ENCODE measurements at places on chromosomes 5 and 9.

DNA sequence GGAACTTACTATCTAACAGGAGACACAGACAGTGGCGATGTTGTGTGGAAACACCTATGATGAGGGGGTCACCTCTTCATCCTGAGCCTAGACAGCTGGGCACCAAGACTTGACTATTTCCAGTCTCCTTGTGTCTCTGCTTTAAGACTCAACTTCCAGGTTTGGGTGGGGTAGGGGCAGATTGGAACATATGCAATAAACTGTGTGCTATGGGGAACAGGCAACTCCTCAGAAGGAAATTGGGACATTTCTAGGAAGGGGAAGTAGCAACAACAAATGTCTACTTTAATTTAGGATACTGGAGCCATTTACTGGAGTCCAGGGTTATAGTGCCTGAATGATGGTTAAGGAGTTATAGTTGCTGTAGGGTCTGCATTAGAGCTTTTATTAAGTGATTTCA is 57.3 kb downstream of the FGF18 start:
- DNase-seq: no peak

DNA sequence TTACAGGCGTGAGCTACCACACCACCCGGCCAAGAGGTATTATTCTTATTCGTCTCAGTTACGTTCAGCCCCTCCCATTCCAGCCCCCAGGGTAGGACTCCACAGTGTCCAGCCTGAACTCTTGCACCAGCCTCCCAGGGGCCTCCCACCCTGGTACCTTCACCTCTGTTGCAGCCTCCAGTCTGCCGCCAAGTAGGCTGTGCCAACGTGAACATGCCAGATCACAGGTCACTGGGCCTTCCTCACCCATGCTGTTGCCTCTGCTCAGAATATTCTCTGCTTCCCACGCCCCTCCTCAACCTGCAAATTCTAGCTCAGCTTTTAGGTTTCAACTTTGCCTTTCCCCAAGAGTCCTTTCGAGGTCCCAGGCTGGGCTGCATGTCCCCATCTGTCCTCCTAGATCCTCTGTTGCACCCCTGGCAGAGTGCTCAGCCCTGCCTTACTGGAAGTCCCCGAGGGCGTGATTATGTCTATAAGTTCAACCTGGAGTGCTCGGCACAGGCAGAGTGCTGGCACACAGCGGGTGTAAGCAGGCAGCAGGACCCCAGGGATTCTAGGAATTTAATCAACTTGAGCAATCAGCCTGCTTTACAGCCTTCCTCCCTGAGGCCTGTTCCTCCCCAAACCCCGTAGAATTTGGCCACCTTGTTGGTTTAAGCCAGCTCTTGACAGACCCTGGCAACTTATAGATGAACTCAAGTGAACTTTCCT is 13.1 kb upstream of the STXBP1 start:
- DNase-seq: no peak

DNA sequence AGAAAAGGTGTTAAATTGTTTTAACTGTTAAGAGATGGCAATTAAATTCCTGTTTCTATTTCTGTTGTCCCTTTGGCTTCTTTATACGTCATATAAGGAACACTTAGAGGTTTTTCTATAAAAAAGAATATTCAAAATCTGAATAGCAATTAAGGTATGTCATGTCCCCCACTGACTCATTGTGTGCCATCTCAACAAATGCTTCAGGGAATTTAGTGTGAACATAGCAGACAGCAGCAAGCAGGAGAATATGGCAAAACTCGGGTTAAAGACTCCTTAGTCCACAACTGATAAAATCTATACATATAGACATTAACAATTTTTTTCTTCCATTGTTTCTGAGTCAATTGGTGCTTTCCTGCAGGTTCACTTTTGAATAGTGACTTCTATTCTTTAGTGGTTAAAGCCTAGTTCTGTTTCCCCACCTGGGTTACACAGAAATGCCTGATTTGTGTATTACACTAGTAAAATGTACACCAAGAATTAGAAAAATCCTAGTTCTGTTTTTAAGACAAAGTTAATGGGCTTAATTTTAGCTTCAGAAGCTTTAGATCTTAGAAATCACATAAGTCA is 17.9 kb upstream of the RPS23 start:
- DNase-seq: no peak

GRCh38 chr5:6220346-6221088 is 157.8 kb downstream of the MED10 start:
- DNase-seq: no peak

- DNase-seq: no peak
Observed at GRCh38 chr5:153489611-153490010, 859 bp upstream of the GRIA1 start.

DNA sequence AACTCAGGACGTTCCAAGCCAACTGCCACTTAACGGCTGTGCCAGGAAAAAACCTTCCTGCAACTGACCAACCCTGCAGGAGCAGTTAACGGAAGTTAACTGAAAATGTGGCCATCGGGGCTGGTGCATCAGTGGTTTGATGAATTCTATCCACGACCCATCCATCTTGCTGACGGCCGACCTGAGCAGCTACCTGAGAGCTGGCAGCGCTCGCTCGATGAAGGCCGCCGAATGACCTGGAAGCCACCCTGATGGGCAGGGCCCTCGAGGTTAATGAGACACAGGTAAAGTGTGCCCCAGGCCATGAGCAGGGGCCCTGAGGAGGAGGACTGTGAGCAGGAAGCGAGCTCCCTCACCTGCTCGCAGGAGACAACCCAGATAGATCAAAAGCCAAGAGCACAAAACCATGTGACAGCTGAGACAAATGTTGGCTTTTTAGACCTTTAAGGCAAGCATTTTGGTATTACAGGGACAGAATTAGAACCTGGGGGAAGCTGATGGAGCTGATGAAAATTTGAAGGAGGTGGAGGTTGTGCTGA is 35.3 kb upstream of the FLT4 start:
- no peak for DNase-seq

- no peak for DNase-seq
Observed at GRCh38 chr5:40416098-40416497, 263.6 kb upstream of the PTGER4 start.

- DNase-seq: no peak
Observed at GRCh38 chr5:84790406-84790805, 405.7 kb upstream of the EDIL3 start.

- no peak for DNase-seq
Observed at GRCh38 chr5:78696637-78697036, 48.1 kb upstream of the LHFPL2 start.

DNA sequence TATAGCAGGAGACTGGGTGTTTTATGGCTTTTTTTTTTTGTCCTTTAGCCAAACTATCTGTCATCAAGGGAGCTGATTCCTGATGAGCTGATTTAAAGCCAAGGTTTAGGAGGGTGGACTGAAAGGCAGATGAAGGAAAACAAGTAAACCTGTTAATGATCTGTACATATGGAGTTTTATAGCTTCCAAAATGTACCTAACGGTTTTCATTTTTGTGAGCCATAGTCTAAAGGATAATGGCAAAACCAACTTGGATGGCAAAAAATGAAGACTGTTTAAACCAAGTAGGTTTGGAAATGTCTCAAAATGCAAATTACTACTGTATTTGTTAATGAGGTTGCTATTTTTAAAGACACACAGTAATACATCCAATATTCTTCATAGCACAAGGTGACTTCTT is 281.5 kb downstream of the YTHDC2 start:
- DNase-seq: no peak

DNA sequence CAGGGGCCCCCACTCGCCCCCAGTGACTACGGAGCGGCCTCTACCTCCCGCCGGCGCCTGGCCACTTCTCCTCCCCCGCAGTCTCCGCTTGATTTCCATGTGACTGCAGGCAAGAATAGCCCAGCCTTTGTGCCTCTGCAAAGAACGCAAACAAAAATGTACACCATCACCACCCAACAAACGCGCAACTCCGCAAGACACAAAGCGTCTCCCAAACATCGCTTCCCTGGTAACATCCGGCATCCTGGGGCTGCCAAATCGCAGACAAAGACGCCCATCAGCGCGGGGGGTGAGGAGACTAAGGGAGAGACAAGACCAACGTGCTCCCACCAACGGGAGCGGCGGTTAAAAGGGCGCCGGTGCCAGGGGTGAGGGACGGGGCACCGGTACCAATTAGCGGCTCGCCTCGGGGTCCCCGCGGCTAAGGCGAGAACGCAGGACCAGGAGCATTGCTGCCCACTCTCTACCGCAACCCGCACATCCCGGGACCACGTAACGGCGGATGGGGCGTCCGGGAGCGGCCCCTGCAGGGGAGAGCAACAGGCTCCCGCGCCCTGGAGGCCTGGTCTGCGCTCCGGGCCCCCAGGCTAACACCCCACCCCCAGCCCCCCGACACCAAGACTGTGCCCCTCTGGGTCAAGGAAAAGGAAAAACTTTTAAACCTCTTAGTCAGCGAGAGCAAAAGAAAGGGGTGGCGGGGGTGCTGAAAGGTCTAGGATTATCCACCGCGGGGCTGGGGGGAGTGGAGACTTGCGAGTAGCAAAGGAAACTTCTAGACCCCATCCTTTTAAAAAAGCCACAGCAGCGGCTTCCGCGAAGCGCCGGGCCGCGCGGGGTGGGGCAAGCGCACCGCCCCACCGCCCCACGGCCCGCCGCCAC is 885 bp downstream of the MPDZ start:
- DNase-seq: no peak

DNA sequence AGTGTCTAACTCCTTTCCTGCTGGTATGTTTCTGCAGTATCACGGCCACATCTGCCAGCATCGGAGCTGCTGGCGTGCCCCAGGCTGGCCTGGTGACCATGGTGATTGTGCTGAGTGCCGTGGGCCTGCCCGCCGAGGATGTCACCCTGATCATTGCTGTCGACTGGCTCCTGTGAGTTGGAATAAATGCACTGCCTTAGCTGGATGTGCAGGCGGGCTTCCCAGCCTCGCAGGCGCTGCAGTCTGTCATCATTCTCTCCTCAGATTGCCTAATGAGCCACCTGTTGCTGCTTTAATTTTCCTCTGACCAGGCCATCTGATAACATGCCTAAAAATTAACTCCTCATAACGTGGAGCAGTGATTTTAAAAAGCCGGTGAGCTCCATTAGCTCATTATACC is 79.1 kb upstream of the PLPP6 start:
- DNase-seq: no peak

DNA sequence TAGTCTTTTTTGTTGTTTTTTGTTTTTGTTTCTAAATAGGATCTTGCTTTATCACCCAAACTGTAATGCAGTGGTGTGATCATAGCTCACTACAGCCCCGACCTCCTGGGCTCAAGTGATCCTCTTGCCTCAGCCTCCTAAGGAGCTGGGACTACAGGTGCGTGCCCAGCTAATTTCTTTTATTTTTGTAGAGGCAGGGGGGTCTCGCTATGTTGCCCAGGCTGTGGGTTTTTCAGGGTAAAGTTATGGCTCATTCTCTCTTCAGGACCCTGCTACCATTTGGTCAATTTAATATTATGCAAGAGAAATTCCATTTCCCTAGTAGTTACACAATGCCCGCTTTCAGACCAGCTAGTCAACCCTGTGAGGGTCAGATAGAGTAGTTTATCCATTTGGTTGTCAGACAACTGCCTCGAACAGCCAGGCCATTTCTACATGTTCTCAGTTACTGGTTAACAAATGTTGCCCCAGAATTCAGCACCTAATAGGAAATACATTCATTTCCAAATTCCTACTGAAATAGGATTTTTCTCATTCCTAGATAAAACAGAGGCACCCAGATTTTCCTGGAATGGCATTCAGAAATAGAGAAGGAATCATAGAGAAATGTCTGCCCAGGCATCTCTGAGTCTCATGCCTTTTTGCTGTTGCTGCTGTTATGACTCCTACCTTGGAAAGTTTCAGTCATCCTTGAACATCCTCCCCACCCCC is 6.4 kb upstream of the GLIS3 start:
- no peak for DNase-seq

DNA sequence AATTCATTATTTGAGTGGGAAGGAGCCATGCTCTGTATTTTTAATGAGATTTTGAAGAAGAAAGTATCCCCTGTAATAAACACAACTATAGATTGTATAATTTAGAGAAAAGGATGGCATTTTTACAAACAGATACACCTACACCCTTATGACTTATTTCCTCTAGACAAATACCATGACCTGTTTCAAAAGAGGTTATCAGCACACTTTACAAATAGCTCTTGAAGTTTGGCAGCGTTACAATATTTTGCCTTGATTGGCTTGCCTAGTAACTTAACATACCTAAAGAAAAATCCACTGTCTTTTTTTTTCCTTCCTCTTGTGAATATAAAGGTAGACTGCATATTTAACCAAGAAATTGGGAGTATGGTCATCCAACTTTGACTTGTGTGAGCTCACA is 28.5 kb upstream of the CETN3 start:
- no peak for DNase-seq

- no peak for DNase-seq
Observed at GRCh38 chr9:71796100-71796767, 27.9 kb upstream of the CEMIP2 start.

- no peak for DNase-seq
Observed at GRCh38 chr9:116420993-116421538, 266.0 kb upstream of the TRIM32 start.

DNA sequence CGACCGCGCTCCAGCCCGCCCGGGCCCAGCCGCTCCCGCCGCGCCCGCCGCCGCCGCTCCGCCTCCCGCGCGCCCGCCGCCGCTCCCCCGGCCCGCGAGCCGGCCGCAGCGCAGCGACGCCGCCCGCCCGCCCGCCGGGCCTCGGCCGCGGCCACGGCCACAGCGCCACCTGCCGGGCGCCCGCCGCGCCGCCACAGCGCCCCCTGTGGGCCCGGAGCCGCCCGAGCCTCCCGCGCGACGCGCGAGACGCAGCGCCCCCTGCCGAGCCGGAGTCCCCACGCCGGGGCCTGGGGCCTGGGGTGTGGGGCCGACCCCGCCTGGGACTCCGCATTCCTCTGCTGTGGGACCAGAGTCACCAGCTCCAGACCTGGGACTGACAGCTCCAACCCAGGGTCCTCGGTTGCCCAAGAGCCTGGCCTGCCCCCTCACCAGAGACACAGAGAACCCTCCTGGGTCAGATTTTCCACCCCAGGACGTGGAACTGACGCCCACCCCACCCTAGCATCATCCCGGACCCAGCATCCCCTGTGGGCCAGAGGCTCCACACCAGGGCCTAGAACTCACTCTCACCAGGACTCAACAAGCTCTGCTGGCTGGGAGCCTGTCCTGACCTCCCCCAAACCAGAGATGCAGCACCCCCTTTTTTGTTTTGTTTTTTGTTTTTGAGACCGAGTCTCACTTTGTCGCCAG is at the start of gene RAPGEF1:
TSS of gene RAPGEF1 (minus strand) at position 118 of the 690 bp plus-strand sequence. CDS start 246 bp downstream, outside the sequence.
- DNase-seq: peak; percentile 84

DNA sequence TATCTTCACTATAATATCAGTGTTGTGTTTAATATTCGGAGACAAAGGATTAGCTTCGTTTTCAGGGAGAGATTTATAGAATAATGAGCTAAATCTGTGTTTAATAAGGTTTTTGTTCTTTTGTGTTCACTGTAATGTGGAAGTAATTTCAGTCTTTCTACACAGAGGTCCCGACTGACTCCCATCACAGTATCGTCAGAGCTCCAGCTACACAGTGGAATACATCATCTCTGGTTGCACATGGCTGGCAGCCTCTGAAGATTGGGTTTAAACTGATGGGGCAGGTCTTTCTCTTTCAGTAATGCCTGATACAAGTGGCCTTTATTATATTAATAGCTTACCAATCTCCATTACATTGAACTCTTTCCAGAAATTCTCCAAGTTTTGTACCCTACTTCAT is 736.7 kb upstream of the RIOK2 start:
- no peak for DNase-seq

Measured in activated CD8-positive, alpha-beta memory T cell treated with anti-CD3 and anti-CD28 coated beads for 1 hour (primary cell).